ENCODE measurements at places on chromosomes 13 and 19. TPM values are rescaled to one million over a fixed set of nuclear protein-coding genes. Genes with fewer than 3 reads are reported as not detected.

DNA sequence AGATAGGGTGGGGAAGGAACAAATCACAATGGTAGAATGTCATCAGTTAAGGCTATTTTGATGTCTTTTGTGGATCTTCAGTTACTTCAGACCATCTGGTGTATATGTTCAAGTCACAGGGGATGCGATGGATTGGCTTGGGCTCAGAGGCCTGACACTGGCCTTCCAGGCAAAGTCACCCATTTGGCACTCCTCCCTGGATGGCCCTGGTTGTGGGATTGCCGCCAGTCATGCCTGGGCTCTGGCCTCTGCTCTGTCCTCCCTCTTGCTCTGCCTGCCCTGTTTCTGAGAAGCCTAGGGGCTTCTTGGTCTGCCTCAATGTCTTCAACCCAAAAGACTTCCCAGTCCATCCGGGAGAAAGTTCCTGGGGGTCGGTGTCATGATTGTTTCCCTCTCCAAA lies 50.2 kb downstream of the ZNF146 start:
- no peak for DNase-seq

DNA sequence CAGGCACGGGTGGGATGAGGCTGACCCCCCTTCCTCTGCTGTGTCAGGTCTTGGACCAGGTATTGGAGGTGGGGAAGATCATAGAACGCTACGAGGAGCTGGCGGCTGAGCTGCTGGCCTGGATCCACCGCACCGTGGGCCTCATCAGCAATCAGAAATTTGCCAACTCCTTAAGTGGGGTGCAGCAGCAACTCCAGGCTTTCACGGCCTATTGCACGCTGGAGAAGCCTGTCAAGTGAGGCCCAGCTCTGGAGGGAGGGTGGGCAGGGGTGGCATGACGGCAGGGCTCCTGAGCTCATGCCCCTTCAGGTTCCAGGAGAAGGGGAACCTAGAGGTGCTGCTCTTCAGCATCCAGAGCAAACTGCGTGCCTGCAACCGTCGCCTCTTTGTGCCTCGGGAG lies 35.3 kb downstream of the SPTBN4 start:
- DNase-seq = no peak

GRCh38 chr13:69706807-69707206 lies 400.8 kb upstream of the ATXN8OS start:
- no peak for DNase-seq

DNA sequence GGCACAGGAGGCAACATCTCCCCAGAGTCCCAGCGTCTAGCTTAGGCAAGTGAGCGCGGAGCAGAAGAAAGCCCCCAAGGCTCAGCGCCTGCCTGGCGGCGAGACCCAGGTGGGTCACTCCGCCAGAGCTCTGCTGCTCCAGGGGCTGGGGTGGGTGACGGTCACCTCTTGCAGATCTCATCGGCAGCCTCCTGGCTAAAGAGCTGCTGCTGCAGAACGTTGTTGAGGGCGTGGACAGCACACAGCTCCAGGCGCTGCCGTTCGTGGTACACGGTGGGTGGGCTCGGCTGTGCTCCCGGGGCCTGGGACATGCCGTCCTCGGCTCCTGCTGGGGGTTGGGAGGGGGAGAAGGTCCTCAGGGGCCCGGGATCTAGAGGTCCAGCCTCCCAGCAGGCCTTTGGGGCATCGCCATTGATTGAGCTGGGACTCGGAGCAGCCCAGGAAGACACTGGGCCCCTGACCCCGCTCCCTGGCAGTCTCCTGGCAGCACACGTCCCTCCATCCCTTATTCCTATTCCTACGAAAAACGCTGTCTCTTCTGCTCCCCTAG lies 795 bp downstream of the JOSD2 start:
- DNase-seq = no peak

- no peak for DNase-seq
Observed at GRCh38 chr13:52195401-52195837, 36.0 kb upstream of the NEK3 start.

- DNase-seq = no peak
Observed at GRCh38 chr13:44605275-44605674, 29.1 kb upstream of the TSC22D1 start.

- no peak for DNase-seq
Observed at GRCh38 chr19:6987850-6988249, 33.4 kb downstream of the MBD3L2B start.

GRCh38 chr13:30616927-30617314 lies 799 bp upstream of the USPL1 start:
- DNase-seq = peak; percentile 88

- no peak for DNase-seq
Observed at GRCh38 chr13:99977334-99977911, 4.2 kb upstream of the ZIC2 start.

DNA sequence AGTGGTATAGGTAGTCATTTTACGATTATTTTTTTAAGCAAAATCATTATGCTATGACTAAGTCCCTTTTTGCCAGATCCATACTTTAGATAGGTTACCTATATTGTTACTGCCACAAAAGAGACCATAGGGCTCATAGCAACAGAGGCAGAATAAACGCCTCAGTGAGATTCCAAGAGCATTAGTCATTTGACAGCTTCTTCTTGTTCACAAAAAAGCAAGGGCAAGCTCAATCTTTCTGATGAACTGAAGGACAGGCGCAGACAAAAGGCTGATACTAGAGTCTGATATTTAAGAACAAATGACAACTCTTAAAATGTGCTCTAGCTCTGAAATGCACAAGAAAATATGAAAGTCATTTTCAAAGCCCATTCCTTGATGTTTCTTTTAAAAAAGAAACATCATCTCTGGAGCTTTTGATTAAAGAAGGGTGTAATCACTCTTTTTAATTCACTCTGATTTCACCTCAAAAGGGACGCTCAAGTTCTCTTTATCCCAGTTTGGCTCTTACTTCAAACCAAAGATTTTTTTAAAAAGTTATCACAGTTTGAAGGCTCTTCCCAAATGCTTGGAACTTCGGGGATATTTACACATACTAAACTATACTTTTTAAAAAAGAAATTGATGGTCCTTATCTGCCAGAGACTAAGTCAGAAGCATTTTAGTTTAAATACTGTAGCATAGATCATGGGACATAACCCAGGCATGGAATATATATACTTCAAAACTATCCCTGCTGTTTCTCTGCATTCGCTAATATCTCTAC lies 187.2 kb downstream of the EFNB2 start:
- DNase-seq = no peak

GRCh38 chr13:97753942-97754670 lies 199.4 kb upstream of the IPO5 start:
- no peak for DNase-seq

- DNase-seq = no peak
Observed at GRCh38 chr13:33179463-33179862, 106.1 kb downstream of the STARD13 start.

The IGFL4 gene
- total RNA-seq = not detected

The GFY gene
- total RNA-seq = not detected

Measured in HFFc6 (cell line).